Activated CD4-positive, alpha-beta T cell treated with anti-CD3 and anti-CD28 coated beads, Interleukin-2, amount 10 ng/mL, durations not matched to agents 7 days and 5 days (primary cell): ENCODE measurements at places on chromosomes 11 and 22. TPM values are rescaled to one million over a fixed set of nuclear protein-coding genes. Genes with fewer than 3 reads are reported as not detected.

The BBOX1 gene
- total RNA-seq = not detected

The TEAD1 gene
- 0.12 TPM for total RNA-seq

The TEX54 gene
- not detected for total RNA-seq

The HEPHL1 gene
- not detected for total RNA-seq

The SCUBE2 gene
- total RNA-seq = 0.55 TPM

The WNT7B gene
- not detected for total RNA-seq

The TH gene
- total RNA-seq = not detected

- no peak for DNase-seq
These were observed 35.5 kb upstream of the ST14 start for GRCh38 chr11:130124096-130124495.

DNA sequence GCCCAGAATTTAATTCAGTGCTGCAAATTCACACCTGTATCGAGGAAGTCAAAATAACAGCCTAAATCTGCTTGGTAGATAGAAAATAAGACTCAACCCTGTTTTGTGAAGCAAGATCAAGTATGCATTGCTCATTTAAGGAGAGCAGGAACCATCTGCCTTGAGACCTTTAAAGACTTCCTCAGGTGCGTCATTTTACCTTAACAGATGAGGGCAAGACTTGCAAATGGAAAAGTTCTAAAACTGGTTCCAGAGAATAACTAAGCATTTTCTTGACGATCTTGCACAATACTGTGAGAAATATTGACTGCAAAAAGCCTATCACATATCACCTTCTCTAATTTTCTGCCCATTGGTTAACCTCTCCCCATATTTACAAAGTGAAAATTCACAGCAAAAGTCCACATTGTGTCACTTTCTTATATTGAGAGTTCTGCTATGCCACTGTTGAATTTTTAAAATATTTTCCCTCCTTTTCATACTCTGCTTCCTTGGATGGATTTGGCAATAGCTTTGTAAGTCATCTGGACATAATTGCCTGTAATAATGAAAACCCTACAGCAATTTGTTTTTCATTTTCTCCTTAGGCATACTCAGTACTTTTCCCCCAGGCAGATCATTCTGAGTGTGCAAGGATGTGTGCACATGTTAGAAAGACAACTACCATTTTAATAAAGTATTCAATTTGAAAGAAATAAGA, 234.2 kb downstream of the AASDHPPT start:
- DNase-seq = no peak

DNA sequence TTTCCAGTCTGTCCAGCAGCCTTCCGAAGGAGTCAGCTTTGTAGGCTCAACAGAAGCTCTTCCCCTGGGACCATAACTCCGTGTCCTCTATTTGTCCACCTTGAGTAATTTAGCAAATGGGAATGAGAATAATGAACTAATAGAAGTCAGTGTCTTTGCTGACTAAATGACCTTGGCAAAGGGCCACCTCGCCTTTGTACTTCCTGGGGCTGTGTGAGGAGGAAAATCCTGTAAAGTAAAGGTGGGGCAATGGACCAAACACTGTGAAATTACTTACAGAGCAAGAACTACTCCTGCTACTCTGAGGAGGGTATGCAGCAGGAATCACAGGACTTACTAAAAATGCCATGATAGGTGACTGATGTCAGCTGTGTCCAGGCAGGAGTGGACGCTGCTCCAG, 36.2 kb upstream of the CSNK2A3 start:
- no peak for DNase-seq

- DNase-seq = no peak
These were observed 195.0 kb downstream of the KIF18A start for GRCh38 chr11:27912916-27913315.

- no peak for DNase-seq
These were observed 31.2 kb downstream of the ALG9 start for GRCh38 chr11:111840143-111840542.

DNA sequence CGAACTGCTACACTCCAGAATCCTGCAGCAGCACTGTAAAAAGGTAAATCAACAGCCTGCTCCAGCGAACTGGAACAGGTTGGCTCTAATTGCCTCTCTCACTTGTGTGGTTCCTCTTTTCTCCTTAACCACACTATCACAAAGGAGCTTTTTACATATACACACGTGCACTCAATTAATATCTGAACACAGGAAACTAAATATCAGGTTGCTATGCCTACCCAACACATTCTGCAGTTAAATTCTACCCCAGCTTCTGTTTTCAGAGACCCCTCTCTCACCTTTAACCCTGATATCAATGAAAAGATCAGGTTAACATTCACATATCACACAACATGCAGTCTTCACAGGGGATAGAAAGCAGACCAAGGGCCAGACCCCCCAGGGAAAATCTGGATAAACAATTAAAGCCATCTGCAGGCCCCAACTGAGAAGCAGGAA, 11.0 kb downstream of the RBFOX2 start:
- DNase-seq = no peak

GRCh38 chr11:23956586-23956985, 540.3 kb upstream of the LUZP2 start:
- DNase-seq = no peak

DNA sequence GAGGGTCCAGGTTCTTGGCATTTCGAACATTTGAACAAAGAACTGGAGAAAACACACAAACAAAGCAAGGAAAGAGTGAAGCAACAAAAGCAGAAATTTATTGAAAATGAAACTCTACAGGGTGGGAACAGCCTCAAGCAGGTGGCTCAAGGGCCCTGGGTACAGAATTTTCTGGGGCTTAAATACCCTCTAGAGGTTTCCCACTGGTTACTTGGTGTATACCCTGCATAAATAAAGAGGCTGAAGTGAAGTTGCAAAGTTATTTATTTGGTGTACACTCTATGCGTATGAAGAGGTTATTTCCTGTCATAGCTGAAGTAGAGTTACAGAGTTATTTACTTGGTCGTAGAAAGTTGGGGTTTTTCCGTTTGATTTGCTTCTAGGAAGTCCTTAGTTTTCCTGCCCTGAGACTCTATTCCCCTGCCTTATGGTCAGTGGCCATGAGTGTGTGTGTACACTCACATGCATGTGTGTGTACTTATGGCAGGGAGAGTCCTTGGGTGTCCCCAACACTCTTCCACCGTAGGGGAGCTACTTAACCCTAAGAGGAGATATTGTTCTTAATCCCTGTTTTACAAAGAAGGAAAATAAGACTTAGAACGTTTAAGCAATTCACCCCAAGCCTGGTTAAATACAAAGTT, 5.6 kb upstream of the SMCO4 start:
- DNase-seq = no peak

- peak; percentile 63 for DNase-seq
These were observed 1.0 kb downstream of the SUN2 start for GRCh38 chr22:38754751-38755154.
